ENCODE measurements at places on chromosomes 12 and 14.
A peak's percentile ranks its signal among the peaks of the same experiment; 100 is the strongest.

DNA sequence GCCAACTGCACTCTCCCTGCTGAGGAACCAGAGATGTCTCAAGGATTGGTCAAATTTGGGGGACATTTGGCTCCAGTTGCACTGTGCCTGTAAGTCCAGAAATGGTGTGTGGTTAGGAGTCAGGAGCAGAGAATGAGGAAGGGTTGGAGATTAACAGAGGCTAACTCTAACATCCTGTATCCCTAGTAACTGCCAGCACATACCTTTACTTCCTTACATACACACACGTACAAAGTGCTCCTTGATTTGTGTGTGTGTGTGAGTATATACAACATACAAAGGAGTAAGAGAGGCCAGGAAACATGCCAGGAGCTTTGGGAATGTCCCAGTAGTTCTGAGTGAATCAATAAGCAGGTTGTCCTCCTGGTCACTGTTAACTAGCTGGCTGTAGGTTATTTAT, 39.8 kb upstream of the NRXN3 start:
- no peak for DNase-seq

GRCh38 chr12:41223600-41223999, 35.5 kb downstream of the PDZRN4 start:
- no peak for DNase-seq

DNA sequence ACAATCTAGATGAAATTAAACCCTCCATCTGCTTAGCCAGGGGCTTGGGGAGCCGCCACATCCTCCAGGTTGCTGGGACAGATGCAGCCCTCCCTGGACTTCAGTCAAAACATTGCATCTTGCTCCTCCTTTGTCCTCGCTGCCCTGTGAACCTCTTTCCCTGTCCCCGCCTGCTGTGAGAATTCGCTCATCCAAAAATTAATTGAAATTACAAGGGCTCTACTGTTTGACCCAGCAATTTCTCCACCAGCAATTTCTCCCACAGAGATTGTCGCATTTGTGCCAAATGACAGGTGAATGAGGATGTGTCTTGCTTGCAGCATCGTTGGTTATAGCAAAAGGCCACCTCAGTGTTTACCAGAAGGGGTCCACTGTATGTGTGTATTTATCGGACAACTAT, 5.0 kb upstream of the POP5 start:
- no peak for DNase-seq

GRCh38 chr12:32987512-32987911, 90.9 kb upstream of the PKP2 start:
- DNase-seq, result no peak

- DNase-seq, result no peak
Measured at GRCh38 chr12:109475121-109475520, 2.0 kb downstream of the KCTD10 start.

- no peak for DNase-seq
Measured at GRCh38 chr12:100399095-100399494, 42.2 kb downstream of the SLC17A8 start.

DNA sequence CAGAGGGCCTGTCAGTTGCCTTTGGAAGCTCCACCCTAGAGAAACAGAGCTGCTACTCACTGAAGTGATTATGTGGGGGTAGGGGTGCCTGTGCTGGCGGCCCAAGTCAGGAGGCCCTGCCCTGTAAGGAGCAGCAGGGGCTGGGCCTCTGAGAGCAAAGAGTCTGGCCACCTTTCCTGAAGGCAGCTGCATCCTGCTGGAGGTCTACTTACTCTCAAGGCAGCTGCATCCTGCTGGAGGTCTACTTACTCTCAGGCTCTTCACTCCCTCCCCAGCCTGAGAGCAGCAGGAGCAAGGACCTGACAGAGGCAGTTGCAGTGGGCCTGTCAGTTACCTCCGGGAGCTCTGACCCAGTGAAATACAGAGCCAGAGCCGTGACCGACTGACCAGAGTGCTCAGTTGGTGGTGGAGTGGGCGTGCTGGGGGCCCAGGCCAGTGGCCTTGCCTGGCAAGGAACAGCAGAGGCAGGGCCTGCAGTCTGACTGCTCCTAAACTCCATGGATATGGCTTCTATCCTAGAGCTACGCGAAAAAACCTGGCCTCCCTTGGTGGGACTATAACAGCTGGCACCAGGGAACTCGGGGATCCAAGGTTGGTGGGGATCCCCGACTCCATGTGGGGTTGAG, 32.3 kb downstream of the RAD51B start:
- no peak for DNase-seq

DNA sequence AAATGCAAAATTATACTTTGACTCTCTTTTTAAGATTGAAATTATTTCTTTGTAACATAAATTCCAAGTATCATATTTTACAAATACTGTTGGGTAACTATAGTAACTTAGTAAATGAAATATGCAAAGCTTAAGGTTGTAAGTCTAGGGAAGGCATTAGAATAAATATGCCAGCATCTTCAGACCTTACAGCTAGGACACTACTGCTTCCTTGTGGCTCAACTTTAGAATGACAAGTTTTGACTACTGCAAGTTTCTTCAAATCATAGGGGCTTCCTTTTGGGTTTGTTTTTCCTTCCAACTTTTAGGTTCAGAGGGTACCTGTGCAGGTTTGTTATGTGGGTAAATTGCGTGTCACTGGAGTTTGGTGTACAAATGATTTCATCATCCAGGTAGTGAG, 17.7 kb upstream of the ANP32D start:
- DNase-seq, result peak; percentile 27

GRCh38 chr14:68692916-68693771, 99.7 kb downstream of the ZFP36L1 start:
- peak; percentile 89 for DNase-seq

- no peak for DNase-seq
Measured at GRCh38 chr14:98160901-98161300, 1111.1 kb downstream of the BCL11B start.

DNA sequence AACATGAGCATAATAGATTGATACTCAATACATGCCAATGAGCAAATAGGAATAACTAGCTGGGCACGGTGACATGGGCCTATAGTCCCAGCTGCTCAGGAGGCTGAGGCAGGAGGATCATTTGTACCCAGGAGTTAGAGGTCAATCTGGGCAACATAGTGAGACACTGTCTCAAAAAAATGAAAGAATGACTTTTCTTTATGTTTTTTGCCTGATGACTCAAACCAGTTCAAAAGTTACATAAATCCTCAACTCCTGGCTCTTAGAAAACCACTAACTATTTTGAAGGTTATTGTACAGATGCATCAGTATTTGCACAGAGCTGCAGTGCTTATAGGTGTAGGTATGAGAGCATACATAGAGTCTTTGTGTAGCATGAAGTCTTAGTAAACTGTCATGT, 219.2 kb upstream of the RGS6 start:
- DNase-seq, result no peak

- DNase-seq, result no peak
Measured at GRCh38 chr12:27537855-27538675, 14.1 kb downstream of the PPFIBP1 start.

GRCh38 chr14:78220273-78220672, 50.1 kb downstream of the NRXN3 start:
- no peak for DNase-seq

DNA sequence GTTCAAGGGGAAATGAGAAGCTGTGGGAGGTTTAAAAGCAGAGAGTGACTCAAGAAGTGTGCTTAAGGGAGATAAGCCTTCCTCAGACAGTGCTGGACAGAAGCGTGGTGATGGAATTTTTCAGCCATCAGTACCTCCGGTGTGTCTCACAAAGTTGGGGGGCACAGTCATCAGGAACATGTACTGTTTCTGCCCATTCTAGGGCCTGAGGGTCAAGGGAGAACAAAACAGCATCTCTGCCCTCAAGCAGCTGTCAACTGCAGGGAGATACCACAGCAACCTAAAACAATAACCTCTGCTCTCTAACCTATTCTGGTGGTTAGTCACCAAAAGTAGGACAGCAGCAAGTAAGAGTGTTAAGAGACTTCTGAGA, 2.0 kb upstream of the STON2 start:
- DNase-seq, result peak; percentile 65

GRCh38 chr12:117724543-117724942, 244.2 kb downstream of the KSR2 start:
- DNase-seq, result peak; percentile 5

- DNase-seq, result peak; percentile 62
Measured at GRCh38 chr12:8078398-8078797, 3.7 kb upstream of the NECAP1 start.

DNA sequence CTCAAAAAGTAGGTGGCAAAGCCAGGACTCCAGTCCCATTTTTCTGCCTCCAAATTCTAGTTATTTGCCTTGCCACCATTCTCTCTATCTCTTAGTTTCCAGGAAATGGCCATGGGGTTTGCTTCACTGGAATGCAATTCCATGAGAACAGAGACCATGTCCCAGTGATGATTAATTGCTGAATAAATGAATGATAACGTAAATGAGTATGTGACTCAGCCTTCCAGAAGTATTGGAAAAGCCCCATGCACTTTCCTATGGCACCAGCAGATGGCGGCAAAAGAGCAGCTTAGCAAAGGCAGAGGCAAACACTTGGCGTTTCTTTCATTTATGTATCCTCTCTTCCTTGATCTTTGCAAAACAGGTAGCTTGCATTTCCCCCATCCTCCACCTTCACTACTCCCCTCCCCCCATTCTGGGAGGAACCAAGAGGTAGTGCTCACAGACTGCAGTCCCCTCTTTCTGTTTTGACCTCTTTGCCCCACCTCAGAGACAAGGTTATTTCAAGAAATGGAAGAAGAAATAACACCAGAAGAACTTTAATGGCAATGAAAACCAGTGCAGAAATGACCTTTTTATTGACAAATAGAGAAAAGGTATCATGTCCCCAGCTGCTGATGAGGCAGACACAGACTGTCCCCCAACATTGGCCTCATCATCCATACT, 21.3 kb downstream of the TBX3 start:
- DNase-seq, result peak; percentile 69

DNA sequence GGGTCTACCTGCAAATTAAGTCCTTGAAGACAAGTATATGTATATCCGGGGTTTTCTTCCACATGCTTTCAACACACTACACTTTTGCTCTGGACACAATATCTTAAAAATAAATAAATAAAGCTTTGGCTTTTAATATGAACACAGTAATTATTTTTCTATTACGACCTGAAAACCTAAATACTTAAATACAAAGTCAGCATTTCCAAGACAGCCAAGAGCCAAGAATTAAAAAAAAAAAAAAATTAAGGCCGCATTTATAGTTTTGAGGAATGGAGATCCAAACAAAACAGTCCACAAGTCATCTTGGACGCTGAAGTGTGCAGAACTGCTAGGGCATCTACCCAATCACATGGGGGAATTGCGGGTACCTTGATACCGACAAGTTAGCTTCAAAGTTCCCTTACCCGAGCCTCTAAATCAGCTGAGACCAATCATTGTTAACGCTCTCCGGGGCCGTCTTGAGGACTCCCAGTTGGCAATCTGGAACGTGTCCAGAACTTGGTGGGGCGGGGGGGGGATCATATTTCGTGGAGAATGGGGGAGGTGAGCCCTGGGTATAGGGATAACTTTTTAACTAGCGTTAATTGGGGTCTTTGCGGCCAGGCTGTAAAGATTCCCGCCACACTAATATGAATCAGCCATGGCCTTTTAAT, 731 bp upstream of the PCNX4 start:
- peak; percentile 24 for DNase-seq

- no peak for DNase-seq
Measured at GRCh38 chr14:32370714-32371113, 41.6 kb downstream of the AKAP6 start.

All from suppressor macrophage treated with lipopolysaccharide for 4 hours (primary cell).